C1 segment of cervical spinal cord (tissue), 14 donors: ENCODE measurements at places on chromosomes 6 and 20.

GRCh38 chr6:42537536-42537935, 26.3 kb upstream of the UBR2 start:
- DNase-seq, result no peak

DNA sequence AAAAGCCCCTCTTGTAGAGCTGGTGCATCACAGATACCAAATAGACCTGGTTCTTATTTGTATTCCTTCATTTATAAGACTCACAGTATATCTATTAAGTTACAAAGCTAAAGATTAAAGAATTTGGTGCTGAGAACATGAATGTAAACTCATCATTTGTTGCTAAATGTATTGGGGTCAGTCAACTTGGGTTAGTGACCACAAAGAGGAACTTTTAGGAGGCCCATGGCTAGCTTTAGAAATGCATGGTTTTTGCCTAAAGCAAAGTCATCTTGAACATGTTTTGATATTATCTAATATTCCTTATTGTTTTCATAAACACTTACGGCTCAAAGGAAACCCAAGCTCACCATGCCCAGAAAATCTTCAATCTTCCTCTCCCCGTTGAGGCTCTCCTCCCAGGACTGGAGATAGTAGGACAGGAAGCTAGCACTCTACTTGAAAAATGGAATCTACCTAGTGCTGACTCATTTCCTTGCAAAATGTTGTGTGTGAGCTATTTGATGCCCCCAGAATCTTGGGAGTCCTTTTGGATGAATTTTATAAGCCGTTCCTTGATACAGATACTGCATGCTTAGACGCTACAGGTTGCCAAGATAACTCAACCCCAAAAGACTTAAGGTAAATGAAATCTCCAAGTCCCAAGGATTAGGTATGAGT, 121.4 kb downstream of the BMP2 start:
- no peak for DNase-seq

GRCh38 chr6:12324748-12325147, 34.6 kb downstream of the EDN1 start:
- DNase-seq, result no peak

DNA sequence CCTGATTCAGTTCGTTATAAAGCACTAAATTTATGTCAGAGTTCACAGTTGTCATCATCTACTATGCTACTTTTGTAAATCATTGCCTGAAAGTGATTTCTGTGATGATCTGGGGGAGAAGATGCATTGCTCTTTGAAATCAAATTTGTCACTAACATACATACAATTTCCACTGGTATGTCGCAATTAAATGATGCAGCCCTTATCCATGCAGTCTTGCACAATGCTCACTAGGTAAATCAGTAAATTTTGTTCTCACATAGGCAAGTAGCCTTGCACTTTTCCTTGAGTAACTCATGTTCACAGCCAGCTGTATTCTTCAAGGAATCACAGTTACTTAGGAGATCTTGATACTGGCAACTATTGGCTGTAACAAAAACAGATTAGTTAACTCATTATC, 20.8 kb downstream of the CRISP2 start:
- DNase-seq, result no peak

DNA sequence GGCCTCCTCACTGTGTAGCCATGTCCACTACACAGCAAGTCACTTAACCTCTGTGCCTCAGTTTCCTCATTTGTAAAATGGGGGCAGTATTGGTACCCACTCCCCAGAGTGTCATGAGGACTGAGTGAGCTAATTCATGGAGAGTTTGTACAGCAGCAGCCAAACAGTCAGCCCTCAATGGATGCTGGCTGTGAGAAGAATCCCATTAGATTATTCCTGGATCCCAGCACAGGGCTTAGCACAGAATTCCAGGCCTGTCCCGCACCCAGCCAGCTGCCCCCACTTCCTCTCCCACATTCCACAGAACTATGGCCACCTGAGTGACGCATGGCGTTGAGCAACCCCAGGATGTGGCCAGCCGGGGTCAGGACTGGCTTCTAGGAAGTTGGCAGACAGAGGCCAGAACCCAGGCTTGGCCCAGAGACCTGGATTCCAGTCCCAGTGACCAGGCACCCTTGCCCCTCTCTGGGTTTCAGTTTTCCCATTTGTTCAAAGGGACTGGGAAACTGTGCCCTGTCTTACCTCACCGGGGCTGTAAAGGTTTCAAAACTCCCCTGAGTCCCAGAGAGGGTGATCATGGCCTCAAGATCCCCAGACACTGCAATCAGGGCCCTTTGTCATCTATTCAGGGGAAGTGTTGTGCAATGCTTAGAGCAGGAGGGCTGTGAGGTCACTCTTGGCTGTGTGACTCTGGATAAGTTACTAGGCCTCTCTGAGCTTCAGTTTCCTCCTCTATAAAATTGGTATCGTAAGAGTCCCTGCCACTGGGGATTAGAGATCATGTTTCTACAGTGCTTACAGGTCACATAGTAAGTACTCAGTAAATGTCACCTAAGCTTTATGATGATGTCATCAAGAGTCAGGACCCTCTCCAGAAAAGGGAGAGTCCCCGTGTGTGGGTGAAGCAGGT, 3.0 kb upstream of the TGM2 start:
- no peak for DNase-seq
